ENCODE measurements at places on chromosomes 13 and 19.
A peak's percentile ranks its signal among the peaks of the same experiment; 100 is the strongest.

DNA sequence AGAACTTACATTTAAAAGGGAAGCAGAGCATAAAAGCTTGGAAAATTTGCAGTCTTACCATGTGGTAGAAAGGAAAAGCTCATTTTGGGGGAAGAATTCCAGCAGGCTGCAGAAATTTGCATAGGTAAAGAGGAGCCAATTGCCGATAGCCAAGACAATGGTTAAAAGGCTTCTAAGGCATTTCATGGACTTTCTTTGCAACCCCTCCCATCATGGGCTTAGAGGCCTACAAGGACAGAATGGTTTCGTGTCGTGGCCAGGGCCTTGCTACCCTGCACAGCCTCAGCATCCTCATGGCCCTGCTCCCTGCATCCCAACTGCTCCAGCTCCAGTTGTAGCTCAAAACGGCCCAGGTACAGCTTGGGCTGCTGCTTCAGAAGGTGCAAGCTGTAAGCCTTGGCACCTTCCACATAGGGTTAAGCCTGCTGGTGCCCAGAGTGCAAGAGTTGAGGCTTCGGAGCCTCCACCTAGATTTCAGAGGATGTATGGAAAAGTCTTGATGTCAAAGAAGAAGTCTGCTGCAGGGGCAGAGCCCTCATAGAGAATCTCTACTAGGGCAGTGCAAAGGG is 420.3 kb downstream of the PCDH17 start:
- DNase-seq = no peak

DNA sequence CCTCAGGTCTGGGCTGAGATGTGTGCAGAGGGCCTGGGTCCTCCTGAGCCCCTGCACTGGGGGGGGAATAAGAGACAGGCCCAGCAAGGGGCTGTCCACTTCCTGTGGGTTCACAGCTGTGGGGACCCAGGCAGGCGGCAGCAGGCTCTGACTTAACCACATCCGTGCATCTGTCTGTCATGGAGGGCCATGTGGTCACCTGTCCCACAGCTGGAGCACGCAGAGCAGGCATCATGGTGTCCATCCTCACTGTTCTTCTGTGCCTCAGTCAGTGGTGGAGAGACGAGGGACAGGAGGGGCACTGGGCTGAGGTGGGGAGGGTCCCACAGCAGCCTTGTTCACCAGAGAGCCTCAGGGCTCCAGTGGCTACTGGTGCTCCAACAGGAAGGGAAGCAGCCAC is 16.3 kb upstream of the KIR3DL3 start:
- no peak for DNase-seq

DNA sequence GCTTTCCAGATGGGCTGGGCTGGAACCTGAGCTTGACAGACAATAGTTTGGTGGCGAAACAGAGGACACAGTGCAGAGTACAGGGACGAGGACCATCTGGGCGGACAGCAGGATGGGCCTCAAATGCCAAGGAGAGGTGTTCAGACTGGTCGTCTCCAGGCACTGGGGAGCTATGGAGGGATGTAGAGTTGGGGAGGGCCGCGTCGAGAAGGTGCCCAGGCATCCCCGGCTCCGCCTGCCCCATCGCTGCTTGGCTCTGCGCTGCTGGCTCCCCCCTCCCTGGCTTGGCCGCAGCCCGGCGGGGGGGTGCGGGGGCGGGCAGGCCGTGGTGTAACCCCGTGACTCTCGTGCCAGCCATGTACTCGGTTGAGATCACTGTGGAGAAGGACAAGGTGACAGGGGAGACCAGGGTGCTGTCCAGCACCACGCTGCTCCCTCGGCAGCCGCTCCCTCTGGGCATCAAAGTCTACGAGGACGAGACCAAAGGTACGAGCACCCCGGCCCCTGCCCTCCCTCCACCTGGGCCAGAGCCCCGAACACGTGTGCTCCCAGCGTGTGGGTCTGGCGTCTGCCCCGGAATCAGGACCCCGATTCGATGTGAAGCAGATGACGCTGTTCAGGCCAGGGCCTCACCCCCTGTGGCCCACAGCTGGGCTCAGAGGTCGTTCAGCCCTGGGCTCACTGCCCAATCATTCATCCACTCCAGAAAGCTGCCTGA is 10.8 kb upstream of the MISP start:
- DNase-seq = no peak

DNA sequence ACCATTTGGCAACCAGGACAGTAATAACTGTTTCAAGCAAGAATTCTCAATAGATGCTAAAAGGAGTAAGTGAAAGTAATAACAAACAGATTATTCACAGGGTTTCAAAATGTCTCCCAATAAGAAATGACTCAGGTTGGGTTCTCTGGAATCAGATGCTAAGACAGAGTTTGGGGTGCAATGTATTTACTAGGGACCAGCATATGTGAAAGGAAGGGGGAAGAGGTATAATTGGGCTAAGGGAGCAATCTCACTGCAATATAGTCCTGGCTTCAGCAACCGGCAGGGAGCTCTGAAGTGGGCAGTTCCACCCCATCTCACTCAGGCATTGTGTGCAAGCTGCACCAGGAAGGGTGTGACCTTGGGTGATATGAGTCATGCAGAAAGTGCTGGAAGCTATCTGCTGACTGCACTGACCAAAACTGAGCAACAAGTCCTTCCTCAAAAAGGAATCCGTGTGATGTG is 23.4 kb downstream of the ZDHHC20 start:
- DNase-seq = peak; percentile 87

DNA sequence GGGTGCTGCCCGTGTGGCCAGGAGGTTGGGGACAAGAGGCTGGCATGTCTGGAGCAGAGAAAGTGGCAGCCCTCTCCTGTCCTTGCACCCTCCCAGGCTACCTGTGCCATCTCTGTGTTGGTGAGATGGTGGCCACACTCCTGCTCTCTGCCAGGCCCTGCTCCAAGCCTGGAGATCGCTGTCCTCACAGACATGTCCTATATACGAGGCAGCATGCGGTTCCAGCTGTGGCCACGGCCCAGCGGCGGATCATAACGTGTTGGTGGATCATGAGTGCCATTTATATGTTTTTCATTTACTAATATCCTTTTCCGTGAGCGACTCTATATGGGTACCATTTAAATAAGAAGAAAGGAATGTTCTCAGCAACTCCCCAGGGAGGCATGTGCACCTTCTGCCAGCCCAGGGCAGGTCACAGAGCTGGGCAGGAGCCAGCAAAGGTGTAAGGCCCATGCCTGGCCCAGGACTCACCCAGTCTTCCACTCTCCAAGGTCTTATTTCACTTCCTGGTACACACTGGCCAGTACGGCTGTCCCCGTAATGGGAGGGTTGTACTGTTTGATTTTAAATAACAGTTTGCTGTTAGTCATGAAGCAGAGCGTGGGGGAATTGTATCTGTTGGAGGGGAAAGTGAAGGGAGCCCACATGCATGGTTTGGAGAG is 47.2 kb upstream of the LDLR start:
- DNase-seq = no peak

- DNase-seq = no peak
These were observed 2667.7 kb upstream of the PCDH20 start for GRCh38 chr13:64083396-64083795.

DNA sequence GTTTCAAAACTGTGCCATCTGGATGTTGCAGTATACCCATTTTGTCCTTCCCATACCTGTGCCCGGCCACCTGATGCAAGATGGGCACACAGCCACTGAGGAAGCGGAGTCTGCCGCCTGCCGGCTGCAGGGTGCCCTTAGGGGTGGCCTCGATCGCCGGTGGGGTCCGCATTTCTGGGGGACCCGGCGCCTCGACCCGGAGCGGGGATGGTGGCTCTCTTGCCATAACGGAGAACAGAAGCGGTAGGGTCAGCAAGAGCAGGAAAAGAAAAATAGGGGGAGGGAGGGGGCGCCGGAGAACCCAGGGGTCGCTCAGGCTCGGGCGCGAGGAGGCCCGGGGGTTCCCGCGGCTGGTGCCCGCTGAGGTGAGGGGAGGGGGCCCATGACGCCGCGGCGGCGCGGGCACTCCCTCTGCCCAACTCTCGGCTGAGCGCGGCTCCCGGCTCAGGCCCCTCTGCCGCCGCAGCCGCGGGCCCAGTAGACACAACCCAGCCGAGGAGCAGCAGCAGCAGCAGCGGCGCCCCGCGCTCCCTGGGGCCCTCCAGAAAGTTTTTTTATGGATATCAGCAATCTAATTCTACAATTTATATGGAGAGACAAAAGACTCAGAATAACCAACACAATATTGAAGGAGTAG is 13.8 kb upstream of the CYP4F2 start:
- DNase-seq = no peak

- no peak for DNase-seq
These were observed 686.3 kb downstream of the FGF9 start for GRCh38 chr13:22357132-22357531.

- DNase-seq = peak; percentile 35
These were observed 676.7 kb upstream of the SPRY2 start for GRCh38 chr13:81017513-81018152.

DNA sequence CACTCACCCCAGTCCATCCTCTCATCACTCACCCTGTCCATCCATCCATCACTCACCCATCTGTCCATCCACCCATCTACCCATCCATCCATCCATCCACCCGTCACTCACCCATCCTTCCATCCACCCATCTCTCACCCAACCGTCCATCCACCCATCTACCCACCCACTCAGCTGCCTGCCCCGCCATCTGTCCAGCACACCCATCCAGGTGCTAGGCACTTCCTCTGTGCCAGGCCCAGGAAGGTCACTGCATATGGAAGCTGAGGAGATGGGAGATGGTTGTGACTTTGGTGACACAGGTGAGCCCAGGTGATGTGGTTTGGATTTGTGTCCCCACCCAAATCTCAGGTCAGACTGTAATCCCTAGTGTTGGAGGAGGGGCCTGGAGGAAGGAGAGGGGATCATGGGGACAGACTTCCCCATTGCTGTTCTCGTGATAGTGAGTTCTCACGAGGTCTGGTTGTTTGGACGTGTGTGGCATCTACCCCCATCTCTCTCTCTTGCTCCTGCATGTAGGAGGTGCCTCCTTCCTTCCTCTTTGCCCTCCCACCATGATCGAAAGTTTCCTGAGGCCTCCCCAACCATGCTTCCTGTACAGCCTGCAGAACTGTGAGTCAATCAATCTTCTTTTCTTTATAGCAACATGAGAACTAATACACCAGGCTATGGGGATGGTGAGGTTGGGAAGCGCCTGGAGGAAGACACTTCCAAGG is 15.9 kb upstream of the C13orf46 start:
- DNase-seq = no peak

- no peak for DNase-seq
These were observed 9.4 kb upstream of the USPL1 start for GRCh38 chr13:30608364-30608763.

DNA sequence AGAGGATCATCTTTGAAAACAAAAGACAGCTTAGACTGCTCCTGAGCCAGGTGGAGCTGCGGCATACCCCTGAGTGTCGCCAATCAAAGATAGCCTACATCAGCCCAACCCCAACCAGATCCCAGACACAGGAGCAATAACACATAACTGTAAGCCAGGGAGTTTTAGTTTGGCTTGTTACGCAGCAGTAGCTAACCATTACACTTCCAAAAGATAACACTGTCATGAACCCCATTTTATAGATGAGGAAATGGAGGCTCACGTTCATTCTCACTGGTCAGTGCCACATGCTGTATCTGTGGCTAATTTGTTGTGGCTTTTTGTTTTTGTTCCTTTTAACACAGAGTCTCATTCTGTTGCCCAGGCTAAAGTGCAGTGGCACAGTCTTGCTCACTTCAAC is 47.3 kb downstream of the TINCR start:
- DNase-seq = no peak

GRCh38 chr13:81138353-81138980 is 797.5 kb upstream of the SPRY2 start:
- no peak for DNase-seq

GRCh38 chr13:27043013-27043412 is 128.6 kb downstream of the USP12 start:
- peak; percentile 98 for DNase-seq

DNA sequence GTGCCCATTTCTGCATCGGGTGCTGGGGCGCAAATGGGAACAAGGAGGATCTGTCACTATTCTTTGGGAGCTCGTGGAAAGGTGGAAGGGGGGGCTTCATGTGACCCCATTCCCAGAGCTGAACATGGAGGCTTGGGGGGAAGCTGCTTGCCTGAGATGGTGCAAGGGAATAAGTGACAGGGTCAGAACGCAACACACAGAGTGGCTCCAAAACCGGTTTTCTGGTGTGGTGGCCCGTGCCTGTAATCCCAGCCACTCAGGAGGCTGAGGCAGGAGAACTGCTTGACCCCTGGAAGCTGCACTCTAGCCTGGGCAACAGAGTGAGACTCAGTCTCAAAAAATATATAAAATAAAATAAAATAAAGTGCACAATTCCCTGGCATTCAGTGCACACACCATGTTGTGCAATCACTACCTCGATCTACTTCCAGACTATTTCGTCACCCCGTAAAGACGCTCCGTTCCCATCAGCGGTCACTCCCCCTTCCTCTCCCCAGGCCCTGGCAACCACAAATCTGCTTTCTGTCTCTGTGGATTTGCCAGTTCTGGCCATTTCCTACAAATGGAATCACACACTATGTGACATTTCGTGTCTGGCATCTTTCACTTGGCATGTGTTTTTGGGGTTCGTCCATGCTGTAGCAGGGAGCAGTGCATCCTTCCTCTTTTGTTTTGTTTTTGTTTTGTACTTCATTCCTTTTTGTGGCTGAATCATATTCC is 18.2 kb upstream of the COMP start:
- peak; percentile 86 for DNase-seq

- peak; percentile 20 for DNase-seq
These were observed 23.2 kb upstream of the GPC5 start for GRCh38 chr13:91375116-91375729.

- DNase-seq = no peak
These were observed 64.9 kb downstream of the MBD3L1 start for GRCh38 chr19:8897106-8897505.

GRCh38 chr19:6220385-6221191 is 59.2 kb downstream of the MLLT1 start:
- DNase-seq = peak; percentile 52

DNA sequence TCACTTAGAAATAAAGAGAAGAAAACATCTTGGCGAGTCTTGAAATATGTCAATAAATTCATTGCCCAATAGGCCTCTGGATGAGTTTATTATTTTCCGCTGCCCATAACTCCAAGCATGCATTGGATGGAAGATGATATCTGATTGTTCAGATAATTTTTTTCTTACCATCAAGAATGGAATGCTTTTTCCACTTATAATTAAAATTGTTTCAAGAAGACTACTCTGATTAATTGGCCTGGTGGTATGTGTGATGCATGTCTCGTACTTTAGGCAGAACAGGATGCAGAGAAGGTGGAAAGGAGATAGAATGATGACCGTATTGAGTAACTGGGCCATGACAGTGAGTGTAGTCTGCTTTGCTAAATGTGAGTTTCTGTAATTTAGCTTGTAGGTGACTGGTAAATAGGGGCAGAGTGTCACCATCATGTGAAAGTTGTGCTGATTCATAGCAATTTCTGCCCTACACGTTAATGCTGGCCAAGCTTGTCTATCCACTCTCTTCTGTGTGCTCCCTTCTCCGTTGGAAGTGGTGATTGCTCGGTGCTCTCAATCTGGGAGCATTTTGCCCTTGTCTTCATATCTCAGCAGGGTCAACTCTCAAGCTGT is 13.5 kb upstream of the SPATA13 start:
- DNase-seq = peak; percentile 80

Measured in EH (cell line).